ENCODE measurements at places on chromosomes 7 and 10.

- DNase-seq = no peak
These were observed 26.8 kb upstream of the ITPRID1 start for GRCh38 chr7:31487071-31487470.

DNA sequence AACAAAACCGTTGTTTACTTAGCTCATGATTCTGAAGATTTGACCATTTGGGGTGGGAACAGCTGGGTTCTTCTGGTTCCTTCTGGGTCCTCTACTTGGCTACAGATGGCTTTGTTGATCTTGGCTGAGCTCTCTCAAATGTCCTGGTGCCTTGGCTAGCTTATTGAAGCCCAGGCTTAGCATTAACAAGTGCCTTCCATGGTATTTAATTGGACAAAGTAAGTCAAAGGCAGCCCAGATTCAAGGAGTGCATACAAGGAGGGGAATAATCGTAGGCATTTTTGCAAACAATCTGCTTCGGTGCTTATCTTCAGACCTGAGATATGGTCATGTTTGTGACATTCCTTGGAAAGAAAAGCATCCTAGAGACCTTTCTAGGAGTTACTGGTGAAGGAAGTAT, 81.4 kb downstream of the ADCYAP1R1 start:
- no peak for DNase-seq

- no peak for DNase-seq
These were observed 15.3 kb downstream of the WNT16 start for GRCh38 chr7:121344093-121344492.

- peak; percentile 65 for DNase-seq
These were observed 244.2 kb downstream of the IPMK start for GRCh38 chr10:58023341-58024073.

DNA sequence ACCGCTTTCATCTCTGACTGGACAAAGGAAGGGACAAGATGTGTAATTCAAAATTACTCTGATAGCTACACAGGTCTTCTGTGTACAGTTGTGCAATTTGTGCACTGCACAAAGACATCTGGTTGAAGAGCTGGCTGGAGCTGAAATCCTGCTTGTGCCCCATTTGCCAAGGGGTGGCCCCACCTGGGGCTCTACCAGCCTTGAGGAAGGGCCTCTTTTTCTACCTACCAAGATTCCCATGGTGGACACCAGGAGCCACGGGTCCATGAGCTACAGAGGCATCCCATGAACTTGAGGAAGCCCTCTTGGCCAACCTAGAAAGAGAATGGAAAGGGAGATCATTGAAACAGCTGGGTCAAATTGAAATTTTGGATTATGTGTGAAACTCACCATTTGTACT, 43.2 kb downstream of the HHEX start:
- DNase-seq = no peak

DNA sequence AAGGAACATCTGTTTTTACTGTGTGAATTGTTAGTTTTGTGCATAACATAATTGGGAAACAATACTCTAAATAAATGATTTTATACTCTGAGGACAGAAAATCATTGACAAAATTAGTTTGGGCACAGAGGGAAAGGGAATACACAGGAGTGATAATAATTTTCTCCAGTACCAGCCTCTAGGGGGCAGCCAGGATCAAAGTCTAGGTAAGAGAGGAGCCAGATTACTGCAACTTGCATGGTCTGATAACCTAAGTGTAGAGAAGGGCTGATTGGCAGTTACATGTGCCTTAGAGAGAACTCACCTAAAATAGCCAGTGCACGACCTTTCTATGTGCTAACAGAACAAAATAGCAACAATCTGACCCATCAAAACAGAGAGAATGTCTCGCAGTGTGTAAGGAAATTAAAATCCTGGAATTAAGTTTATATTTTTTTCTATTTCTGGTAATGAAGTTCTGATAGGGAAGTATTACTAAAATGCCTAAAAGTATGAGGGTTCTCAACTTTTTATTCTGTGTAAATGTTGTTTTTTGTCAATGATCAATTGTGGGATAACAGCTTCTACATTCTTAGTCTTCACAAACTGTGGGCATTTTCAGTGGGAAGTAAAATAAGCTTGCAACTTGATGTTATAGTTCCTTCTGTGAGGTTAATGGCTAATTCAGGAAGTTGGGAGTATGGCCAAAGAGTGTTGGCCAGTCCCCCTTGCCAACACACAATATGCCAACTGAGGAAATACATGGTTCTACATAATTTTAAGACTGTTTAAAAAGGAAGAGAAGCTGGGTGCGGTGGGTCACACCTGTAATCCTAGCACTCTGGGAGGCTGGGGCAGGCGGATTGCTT, 66.4 kb downstream of the EXOC6 start:
- DNase-seq = peak; percentile 69

DNA sequence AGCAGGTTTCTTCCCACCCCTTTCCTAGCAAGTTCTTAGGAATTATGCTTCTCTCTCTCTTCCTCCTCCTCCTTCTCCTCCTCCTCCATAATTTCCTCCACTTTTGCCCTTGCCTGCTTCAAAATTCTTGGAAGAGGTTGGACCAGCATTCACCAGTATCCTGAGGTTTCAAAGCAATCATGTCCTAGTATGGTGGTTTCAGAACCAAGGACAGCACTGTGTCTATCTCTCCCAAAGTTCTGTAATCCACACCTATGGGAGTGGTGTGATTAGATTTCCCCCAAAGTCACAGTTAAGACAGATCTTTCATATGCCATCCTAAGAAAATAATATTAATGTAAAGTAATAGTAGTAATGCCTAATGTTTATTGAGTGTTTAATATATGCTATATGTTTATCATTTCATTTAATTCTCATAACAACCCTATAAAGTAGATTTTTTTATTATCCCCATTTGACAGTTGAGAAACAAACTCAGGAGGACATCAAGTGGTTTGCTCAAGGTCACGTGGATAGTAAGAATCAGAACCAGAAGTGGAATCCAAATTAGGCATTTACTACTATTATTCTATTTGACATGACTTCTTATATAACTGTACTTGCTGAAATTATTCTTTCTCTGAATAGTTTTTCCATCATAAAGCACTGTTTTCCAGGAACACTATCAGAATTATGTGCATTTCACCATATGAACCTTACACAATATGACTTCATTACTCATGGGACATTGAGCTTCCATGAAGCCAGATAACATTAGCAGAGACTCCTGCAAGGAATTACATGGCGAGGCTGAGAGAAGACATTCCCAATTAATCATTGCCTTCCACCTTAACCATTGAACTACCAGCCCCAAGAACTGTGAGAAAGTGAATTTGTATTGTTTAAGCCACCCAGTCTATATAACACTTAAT, 91.4 kb downstream of the IPMK start:
- peak; percentile 12 for DNase-seq

GRCh38 chr7:34756691-34757090, 98.7 kb downstream of the NPSR1 start:
- DNase-seq = no peak

- DNase-seq = no peak
These were observed 224.7 kb downstream of the PPP1R3A start for GRCh38 chr7:113694149-113694548.

- peak; percentile 43 for DNase-seq
These were observed 92.4 kb downstream of the SEMA3A start for GRCh38 chr7:84102213-84102612.

DNA sequence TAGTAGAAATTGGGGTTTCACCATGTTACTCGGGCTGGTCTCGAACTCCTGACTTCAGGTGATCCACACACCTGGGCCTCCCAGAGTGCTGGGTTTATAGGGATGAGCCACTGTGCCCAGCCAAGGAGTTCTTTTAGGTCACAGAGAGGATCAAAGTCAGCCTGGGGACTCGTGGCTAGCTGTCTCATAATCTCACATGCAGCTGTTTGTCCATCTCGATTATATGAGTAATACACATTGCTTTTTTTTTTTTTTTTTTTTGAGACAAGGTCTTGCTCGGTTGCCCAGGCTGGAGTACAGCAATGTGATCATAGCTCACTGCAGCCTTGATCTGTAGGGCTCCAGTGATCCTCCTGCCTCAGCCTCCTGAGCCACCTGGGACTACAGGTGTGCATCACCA, 2.2 kb downstream of the IFT22 start:
- DNase-seq = no peak

GRCh38 chr10:61792097-61792716, 109.3 kb upstream of the ARID5B start:
- DNase-seq = no peak

- DNase-seq = no peak
These were observed 36.6 kb downstream of the FAM53B start for GRCh38 chr10:124707551-124707950.

DNA sequence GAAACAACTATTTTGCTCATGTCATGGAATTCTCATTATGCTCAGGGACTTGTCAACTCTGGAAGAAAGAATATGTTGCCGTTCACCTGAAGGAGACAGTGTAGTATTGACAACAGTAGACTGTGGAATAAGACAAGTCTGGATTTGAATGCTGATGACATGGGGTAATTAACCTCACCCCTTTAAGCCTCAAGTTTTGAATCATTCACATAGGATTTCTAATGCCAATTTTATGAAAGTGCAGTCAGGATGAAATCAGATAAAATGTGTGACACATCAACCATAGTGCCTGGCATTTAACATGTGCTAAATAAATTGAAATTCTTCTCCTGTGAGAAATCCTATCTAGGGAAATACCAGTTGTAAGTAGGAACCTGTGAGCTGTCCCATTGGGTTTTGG, 305.8 kb downstream of the KIF20B start:
- no peak for DNase-seq

GRCh38 chr7:54839575-54840213, 80.7 kb upstream of the SEC61G start:
- DNase-seq = peak; percentile 78

DNA sequence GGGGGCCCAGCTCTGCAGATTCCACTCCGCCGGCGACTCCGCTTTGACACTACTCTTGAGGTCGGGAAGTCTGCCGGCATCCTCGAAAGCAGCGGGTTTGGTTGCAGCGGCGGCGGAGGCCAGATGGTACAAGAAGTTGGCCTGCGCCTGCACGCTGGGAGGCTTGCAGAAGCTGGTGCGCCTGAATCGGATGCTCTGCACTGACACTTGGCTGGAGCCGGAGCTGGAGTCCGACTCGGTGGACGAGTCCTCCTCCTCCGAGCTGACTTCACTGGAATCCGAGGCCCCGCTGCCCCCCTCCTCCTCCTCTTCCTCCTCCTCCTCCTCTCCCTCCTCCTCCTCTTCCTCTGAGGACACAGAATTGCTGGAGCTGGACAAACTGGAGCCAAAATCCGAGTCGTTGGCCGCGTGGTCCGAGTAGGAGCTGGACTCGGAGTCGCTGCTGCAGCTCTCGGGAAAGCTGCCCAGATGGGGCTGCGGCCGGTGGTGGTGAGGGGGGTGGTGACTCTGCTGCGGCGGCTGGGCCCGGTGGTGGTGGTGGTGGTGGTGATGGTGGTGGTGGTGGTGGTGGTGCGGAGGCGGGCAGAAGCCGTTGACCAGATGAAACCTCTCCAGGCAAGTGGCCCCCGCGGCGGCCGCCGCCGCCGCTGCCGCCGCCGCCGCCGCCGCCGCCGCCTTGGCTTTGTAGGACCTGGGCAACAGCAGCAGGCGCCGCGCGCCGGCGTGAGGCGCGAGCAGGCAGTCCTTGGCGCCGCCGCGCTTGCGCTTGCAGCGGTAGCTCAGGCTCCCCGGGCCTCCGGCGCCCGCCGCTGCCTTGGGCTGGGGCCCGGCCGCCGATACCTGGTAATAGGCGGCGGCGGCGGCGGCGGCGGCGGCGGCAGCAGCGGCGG, 9.0 kb downstream of the SKIDA1 start:
- peak; percentile 72 for DNase-seq

GRCh38 chr7:7884855-7885254, 83.7 kb upstream of the GLCCI1 start:
- DNase-seq = no peak

GRCh38 chr10:78134773-78135306, 101.2 kb downstream of the RPS24 start:
- DNase-seq = no peak

Data from GM03348 (cell line).